ENCODE measurements at places on chromosomes 3 and 15.
A peak's percentile ranks its signal among the peaks of the same experiment; 100 is the strongest.

DNA sequence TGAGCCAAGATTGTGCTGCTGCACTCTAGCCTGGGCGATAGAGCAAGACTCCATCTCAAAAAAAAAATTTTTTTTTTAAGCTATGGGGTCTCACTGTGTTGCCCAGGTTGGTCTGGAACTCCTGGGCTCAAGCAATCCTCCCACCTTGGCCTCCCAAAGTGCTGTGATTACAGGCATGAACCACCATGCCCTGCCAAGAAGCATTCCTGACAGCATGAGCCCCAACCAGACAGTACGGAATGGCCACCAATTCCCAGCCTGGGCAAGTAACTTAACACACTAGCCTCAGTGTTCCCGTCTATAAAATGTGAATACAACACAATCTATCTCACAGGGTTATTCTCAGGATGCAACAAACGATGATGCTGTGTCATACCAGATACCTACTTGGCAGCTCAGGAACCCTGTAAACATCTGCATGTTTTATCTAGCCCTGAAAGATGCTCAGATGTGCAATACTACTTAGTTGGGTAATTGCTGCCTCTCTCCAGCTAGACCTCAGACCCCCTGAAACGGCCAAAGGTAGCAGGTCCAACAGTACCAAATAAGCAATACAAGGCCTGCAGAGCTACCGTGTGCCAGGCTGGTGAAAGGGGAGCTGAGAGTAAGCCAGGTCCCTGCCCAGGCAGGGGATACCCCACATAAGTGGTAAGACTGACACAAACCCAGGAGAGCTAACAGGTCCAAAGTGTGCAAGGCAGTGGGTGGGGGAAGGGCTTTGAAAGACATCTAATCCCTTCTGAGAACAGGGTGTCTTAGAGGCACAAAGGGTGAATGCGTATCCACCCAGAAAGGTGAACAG is 1.9 kb downstream of the TKT start:
- DNase-seq, result no peak

- DNase-seq, result no peak
Observed at GRCh38 chr15:80179025-80179759, 26.4 kb downstream of the FAH start.

- no peak for DNase-seq
Observed at GRCh38 chr3:37163262-37164015, 10.9 kb downstream of the LRRFIP2 start.

- DNase-seq, result peak; percentile 16
Observed at GRCh38 chr15:67805666-67806516, 19.4 kb upstream of the SKOR1 start.

DNA sequence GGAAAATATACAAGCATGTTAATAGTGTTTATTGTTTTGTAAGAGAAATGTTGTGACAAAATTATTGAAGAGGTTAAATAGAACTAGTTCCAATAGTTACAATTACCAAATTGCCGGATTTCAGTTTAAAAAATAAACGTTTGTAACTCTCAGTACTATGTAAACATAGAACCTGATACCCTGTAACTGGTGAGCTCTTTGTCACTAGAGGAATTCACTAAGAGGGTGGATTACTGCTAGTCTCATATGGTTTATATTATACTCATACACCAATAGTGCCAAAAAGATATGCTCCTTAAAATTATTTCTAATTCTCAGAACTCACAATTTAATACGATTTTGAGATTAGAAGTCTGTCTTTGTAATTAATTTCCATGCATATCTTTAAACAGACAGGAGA is 7.6 kb upstream of the GMNC start:
- DNase-seq, result no peak

GRCh38 chr3:188269040-188269439 is 115.1 kb downstream of the LPP start:
- DNase-seq, result no peak

DNA sequence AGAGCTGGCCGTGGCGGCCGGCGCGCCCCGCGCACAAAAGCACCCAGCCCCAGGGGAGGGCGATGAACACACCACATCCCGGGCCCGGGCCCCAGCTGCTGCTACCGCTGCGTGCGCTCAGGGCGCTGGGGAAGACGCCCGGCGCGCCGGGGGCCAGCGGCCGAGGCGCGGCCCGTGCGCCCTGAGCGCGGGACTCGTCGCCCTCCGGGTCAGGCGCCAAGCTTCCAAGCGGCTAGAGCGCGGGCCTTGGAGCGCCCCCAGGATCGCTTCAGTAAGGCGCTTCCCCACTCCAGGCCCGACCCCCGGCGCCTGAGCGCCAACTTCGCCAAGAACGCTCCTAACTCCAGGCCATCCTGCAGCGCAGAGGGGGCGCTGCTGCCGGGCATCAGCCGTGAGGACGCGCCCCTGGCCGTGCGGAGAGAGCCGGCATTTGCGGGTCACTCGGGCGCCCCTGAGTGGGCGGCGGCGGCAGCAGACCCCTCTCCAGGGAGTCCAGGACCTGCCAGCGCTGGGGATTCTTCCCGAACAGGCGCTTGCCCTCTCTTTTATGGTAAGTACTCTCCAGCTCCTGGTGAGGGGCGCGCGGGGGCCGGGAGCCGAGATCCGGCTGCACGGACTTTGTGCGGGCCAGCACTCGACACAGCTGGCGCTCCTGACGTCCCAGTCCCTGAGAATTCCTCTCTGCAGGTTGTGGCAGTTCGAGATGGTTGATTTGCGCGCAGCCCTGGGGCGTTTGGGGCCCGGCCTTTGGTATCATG is 475 bp downstream of the SPSB4 start:
- DNase-seq, result no peak

DNA sequence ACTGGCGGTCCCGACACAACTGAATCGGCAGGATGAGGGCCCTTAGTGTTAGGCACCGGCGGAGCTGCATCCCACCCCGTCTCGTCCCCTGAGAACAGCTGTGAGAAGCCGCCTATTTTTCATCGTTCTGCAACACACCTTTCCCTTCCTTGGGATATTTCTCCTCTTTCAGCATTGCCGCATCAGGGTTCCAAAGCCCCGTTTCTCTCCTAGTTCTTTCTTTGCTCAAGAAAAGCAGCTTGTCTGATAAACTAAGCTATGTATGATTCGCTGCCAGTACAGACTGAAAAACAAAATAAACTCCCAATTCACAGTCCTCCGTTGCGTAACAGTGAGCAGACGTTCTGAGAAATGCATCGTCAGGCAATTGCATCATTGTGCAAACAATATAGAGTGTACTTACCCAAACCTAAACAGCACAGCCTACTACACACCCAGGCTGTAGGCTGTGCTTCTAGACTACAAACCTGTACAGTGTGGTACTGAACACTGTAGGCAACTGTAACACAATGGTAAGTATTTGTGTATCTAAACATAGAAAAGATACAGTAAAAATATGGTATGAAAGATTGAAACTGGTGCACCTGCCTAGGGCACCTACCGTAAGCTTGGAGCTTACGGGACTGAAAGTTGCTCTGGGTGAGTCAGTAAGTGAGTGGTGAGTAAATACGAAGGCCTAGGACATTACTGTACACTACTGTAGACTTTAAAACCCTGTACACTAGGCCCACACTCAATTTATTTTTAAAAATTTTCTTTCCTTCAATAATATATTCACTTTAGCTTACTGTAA is 8.9 kb upstream of the ADAMTS17 start:
- DNase-seq, result no peak

GRCh38 chr3:134869153-134869726 is 74.2 kb downstream of the EPHB1 start:
- no peak for DNase-seq

GRCh38 chr3:13137941-13138832 is 65.0 kb upstream of the IQSEC1 start:
- no peak for DNase-seq

DNA sequence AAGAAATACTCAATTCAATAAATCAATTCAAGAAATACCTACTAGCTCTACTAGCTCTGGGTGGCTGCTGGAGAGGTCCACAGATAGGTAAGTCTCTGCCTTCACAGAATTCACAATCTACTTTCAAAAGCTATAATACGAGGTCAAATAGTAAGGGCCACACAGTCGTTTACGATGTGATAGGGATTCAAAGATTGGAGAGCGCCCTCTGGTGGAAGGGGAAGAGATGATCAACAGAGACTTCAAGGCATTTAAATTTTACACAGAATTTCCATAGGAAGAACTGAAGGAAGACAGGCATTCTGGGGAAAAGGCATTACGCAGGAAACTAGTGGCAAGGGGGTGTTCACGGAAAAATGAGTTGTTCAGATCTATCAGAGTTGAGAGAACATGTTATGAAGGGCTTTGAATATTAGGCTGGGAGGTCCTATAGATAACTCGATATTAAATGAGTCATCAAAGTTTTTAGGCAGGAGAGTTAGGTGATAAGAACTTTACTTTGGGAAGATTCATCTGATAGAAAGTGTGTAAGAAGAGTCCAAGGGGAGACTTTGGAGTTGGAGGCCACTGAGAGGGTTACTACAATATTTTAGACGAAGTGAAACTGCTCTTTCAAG is 128.8 kb downstream of the FRMD5 start:
- DNase-seq, result peak; percentile 2

GRCh38 chr15:92870010-92870591 is 30.0 kb upstream of the CHD2 start:
- DNase-seq, result no peak

- no peak for DNase-seq
Observed at GRCh38 chr15:100114100-100114499, 227.7 kb downstream of the ADAMTS17 start.

- DNase-seq, result no peak
Observed at GRCh38 chr15:70530503-70530902, 232.9 kb downstream of the UACA start.

- no peak for DNase-seq
Observed at GRCh38 chr3:6066397-6066796, 794.5 kb upstream of the GRM7 start.

GRCh38 chr3:124395584-124396338 is 334.5 kb upstream of the UMPS start:
- peak; percentile 10 for DNase-seq

DNA sequence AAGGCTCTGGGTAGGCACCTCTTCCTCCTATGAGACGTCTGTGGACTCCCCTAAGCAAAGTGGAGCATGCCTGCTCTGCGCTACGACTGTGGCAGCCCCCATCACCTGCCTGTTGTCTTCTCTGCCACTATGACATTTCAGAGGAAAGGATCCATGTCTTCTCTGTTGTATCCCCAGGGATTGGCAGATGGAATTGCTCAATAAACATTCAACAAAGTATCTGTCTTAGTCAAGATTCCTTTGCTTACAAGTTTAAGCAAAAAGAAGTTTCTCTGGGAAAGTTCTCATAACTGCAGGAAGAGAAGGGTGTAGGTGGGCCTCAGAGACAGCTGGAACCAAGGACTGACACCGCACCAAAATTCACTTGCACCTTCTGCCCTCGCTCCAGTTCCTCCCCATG is 34.3 kb downstream of the AMOTL2 start:
- DNase-seq, result no peak

DNA sequence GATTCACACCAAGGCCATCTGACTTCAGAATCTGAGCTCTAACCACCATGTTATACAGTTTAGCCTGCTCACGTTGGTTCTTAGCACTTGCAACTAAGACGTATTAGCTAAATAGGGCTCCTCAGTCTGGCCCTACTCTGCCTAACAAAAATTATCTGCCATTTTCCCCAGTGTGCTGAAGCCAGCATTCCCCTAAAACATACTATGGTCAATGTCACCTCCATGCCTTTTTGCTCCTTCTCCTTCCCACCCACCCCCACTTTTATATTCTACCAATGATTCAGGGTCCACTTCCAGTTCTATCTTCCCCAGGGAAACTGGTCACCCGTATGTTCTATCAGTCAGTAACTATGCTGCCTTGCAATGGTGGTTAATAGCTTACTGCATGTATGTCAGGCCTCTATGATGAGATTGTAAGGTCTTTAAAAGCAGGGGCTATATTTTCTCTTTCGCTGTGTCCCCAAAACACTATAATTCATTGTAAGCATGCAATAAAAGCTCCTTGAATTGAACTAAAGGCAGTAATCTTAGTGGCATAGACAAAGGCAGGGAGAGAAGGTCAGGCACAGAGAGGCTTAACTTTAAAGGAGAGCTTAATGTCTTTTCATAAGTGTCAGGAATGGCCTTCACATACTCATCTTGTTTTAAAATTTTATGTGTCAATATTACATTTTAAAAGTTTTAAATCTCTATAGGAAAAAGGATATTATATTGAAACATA is 23.3 kb downstream of the POPDC2 start:
- DNase-seq, result no peak
